ENCODE measurements at places on chromosomes 16 and 17. TPM values are rescaled to one million over a fixed set of nuclear protein-coding genes. Genes with fewer than 3 reads are reported as not detected.

Gene DGKE
- polyA plus RNA-seq, result 4.0 TPM

Gene KRT25
- not detected for polyA plus RNA-seq

GRCh38 chr16:53892155-53892554, 188.2 kb downstream of the FTO start:
- peak; percentile 62 for DNase-seq

DNA sequence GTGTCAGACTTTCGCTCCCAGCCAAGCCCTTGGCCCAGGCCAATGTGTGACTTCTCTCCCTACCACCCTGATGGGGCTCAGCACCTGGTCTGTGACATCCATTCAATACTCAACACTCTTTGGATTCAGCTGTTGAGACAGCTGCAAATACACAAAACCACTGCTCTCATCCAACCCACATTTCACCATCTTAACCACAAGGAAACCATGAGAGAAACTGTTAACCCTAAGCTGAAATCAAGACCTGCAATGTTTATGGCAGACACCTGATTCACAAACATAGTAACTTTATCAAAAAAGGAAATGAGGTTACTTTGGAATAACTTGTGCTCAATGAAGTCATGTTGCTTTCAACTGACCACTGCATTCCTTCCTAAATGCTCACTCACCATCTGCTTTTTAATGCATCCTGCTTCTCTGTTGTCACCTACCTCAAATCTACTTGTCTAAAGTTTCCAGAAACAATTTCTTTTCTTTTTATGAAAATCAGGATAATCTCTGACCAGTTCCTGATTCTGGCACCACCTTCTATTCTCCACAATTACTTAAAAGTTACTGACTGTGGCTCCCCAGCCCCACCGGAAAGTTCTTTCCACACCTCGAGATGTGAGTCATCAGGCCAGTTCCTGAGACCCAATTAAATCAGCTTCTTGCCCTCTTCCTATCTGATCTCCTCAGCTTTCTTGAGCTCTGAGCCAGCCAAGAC, 88.2 kb downstream of the NOG start:
- DNase-seq, result no peak

DNA sequence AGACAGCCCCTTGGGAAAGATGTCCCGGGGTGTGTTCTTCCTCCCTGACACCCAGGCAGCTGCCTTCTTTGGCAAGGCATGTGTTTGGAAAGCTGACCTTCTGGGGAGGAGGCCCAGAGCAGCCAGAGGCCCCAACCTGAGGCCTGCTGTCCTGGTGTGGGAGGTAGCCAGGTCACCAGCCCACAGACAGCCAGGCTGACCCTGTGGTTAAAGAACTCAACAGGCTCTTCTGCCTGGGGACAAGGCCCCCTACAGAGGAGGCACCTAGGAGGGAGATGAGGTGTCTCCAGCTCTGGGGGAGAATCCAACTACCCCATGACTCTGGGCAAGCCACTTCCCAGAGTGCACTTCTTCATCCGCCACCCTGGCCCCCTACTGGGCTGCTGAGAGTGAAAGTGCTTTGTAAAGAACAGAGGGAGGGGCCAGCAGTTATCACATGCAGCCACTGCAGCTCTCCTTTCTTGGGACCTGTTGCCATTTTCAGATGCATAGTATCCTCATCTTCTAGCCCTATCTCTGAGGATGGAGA, 13.1 kb upstream of the SREBF1 start:
- DNase-seq, result no peak

GRCh38 chr17:50394711-50395110, 2.6 kb downstream of the LRRC59 start:
- no peak for DNase-seq

DNA sequence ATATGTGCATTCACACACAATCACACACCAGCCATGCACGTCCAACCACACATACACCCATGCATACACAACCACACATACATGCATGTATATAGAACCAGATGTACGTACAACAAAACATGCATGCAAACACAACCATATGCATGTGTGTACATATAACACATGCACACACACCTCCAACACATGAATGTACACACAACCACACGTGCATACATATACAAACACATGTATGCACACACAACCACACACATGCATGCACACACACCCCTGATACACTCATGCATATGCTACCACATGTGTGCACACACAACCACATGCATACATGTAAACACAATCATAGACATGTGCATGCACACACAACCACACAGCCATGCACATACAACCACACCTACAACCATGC, 52.0 kb upstream of the SDK2 start:
- no peak for DNase-seq

DNA sequence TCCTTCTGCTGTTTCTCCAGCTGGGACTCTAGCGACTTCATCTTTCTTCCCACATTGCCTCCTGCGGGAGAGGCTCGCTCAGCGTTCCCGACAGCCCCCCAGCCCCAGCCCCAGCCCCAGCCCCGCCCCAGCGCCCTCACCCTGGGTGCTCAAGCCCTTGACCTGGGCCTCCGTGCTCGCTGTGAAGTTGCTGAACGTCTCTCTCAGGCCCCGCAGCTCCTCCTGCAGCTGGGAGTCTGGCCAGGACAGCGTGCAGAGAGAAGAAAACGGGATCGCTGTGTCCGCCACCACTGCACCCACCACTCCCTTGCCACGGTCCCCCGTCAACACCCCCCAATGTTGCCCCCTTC, 2.4 kb downstream of the ASGR1 start:
- DNase-seq, result no peak
